ENCODE measurements at places on chromosomes 16 and 17. TPM values are rescaled to one million over a fixed set of nuclear protein-coding genes. Genes with fewer than 3 reads are reported as not detected.

FN3K gene
- total RNA-seq, result 0.34 TPM

CLEC3A gene
- not detected for total RNA-seq

HSPB9 gene
- not detected for total RNA-seq

STH gene
- total RNA-seq, result not detected

RAP1GAP2 gene
- total RNA-seq, result 40.1 TPM

GFAP gene
- total RNA-seq, result not detected

All from hair follicular keratinocyte (primary cell).